HCT116 (cell line): ENCODE measurements at places on chromosomes 4 and X.

DNA sequence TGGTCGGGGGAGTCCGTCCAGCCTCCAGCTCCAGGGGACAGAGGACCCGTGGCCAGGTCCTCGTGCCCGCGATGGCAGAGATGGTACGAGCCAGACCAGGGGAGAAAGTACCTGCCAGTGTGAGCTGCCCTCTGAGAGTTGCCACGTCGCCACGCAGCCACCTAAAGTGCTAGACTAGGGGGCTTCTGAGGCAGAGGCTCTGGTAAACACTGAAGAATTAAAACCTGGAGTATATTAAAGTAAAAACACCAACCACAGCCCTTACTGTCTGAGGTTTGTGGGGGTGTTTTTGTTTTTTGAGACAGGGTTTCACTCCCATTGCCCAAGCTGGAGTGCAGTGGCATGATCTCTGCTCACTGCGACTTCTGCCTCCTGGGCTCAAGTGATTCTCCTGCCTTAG lies 60.1 kb upstream of the SORCS2 start:
- no peak for DNase-seq

DNA sequence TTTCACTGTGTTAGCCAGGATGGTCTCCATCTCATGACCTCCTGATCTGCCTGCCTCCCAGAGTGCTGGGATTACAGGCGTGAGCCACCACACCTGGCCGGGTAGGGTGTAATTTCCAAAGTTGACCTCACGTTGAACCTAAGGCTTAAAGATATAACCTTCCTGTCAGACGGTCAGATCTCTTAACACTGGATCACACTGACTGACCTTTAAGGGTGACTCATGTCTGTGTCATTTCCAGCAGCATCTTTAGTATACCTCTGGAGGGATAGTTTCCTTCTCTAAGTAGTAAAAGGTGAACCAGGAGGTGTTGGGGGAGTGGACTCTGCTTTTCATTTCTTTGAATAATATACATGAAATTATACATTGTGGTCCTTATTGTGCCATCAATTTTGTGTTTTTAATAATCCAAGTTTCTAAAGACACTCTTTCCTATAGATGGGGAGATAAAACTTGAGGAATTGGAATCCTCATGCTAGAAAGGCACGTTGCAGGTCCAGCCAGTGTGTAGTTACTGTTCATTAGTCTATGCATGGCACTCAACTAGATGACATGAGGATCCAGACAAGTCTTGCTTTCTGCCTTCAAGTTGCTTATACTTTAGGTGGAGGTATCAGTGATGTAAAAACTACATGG lies 45.7 kb downstream of the ARHGAP10 start:
- DNase-seq, result peak; percentile 59

- no peak for DNase-seq
These were observed 433.9 kb upstream of the CPEB2 start for GRCh38 chr4:14568351-14568750.

GRCh38 chr4:5954056-5954760 lies 61.3 kb upstream of the CRMP1 start:
- no peak for DNase-seq

DNA sequence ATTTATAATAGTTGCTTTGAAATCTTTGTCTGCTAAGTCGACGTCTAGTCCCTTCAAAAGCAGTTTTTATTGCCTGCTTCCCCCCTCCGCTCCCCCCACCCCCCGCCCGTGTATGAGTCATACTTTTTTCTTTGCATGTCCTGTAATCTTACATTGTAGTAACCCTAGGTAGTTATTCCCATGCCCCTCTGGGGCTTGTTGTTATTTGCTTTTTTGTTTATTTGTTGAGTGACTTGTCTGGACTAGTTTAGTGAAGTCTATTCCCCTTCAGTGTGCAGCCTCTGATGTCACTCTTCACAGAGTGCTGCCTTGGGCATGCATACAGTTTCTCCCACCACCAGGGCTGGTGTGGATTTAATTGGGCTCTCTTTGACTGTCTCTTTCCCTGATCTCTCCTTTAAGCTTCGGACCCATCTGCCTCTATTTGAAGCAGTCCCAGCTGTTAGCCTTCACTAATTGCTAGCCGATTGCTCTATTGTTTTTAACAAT lies 86.2 kb downstream of the PPEF1 start:
- DNase-seq, result no peak

- DNase-seq, result peak; percentile 70
These were observed 844.2 kb downstream of the RAPGEF2 start for GRCh38 chr4:159946983-159947615.

- DNase-seq, result no peak
These were observed 3.9 kb upstream of the PRSS12 start for GRCh38 chr4:118356731-118357130.

GRCh38 chr4:78675325-78675724 lies 100.8 kb upstream of the BMP2K start:
- no peak for DNase-seq

DNA sequence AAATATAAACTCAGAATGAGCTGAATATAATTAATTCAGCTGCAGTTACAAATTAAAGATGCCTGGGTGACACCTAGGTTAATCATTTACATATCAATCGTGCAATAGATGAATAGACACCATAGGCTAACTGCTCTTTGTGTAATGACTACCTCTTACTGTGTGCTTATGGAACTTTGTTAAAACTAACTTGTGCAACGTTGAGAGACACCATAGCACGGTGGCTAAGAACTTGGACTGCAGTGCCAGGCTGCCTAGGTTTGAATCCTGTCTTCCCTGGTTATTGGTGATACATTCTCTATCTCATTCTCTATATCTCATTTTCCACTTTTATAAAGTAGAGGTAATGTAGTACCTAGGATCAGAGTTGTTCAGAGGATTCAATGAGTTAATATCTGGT lies 46.9 kb downstream of the SMAD1 start:
- DNase-seq, result no peak

GRCh38 chrX:38260231-38260630 lies 39.6 kb upstream of the SRPX start:
- peak; percentile 23 for DNase-seq

DNA sequence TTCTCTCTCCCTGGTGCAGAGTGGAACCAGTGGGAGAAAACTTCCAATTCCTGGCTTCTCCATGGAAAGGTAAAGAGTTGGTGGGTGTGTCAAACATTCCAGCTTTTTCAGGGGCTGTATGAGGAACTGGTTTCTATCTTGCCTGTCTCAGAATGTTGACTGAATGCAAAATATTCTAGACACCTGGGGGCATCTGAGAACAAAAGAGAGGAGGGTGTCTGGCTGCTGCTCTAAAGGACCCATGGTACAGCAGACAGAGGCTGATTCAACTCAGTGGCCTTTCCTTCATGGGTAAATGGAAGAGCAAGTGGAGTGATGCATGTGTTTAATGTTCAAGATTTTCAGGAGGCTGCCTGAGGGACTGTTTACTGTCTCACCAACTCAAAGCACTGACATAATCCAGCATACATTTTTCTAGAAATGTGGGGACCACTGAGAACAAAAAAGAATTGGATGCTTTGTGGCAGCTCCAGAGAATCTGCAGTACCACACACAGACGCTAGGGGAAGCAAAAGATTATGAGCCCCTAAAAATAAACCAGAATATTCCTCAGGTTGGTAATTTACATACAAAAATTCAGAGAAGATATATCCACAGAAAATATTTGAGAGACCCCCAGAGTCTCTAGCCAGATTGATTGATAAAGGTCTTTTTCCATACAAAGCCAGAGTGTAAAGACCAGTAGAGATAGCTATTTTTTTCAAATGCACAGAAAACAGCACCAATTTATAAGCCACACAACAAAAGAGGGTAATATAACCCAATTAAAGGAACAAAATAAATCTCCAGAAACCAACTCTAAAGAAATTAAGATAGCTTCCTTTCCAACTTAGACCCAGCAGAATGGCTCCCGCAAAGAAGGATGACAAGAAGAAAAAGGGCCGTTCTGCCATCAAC lies 48.0 kb upstream of the STARD8 start:
- no peak for DNase-seq

DNA sequence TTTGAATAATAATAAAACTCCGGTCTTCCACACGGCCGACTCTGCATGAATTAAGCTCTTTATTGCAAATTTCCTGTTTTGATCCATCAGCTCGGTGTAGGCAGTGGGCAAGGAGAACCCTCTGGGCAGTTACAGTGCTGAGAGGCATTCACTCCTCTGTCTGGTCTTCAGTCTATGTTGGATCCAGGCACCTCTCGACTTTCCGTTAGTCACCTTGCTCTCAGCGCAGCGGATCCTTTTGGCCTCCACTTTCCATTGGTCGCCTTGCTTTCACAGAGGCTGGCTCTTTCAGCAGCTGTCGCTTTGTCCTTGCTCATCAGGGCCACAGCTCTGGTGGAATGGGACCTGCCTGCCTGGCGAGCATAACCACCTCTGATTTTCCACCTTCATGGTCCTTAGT lies 52.9 kb downstream of the TRMT44 start:
- no peak for DNase-seq

GRCh38 chrX:9532349-9532748 lies 67.5 kb downstream of the TBL1X start:
- DNase-seq, result no peak

- peak; percentile 28 for DNase-seq
These were observed 12.8 kb downstream of the MTM1 start for GRCh38 chrX:150581093-150581775.

DNA sequence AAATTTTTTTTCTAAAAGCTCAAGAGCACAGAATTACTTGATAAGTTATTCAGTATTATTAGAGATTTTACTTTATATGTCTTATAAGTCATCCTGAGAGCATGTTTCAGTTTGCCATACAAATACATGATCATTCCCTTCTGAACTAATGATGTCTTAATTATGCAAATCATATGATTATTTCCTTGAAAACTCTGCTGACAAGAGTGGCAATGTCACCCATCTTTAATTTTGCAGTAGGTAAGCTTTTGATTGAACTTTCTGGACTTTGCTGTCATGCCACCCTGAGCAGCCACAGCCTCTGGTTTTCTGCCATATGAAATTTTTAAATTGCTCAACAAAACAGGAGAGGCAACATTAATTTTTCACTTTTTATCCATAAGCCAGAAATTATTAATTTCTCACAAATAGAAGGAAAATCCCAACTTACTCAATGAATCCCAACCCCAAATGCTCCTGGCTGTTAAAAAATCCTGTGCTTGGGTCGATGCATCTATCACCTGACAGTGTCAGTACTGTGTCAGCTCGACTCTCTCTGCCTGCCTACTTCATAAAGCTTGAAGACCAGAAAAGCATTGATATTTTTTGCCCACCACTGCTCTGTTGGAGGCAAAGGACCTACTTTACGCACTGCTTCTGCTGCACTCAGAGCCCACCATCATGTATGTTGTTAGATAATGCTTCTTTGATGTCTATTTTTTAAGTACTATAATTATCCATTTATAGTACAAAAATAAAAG lies 11.6 kb upstream of the HADH start:
- no peak for DNase-seq

DNA sequence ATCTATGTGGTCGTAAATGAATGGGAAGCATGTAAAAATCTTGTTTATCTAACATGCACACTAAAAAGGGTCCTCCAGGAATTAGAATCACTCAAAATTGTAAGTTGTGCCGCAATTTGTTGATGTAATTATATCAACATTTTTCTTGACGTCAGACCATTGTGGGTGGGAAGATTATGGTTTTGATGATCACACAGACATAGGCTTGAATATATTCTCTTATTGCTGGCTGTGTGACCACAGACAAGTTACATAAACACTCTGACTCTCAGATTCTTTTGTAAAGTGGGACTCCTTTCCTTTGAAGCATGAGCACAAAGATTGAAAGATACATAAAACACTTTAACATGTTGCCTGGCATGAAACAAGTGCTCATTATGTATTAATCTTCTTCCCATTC lies 51.5 kb downstream of the IL1RAPL1 start:
- DNase-seq, result peak; percentile 64

DNA sequence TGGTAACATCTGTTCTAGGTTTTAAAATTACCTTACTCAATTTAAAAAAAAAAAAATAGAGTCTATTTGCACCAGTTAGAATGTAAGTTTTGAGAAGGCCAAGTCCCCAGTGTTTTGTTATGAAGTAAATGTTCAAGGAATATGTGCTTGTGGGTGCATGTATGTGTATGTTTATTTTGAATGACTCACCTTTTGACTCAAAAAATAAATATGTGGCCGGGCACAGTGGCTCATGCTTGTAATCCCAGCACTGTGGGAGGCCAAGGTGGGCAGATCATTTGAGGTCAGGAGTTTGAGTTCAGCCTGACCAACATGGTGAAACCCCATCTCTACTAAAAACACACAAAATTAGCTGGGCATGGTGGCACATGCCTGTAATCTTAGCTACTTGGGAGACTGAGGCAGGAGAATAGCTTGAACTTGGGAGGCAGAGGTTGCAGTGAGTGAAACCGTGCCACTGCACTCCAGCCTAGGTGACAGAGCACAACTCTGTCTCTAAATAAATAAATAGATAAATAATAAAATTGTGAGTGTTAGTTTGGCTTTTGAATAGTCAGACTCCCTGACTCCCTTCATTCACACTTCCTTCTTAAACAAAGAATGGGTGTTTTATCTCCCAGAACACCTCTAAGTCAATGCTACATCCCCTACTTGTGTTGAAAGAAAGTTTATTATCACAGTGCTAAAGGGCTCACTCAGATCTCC lies 511.3 kb upstream of the PCDH7 start:
- DNase-seq, result peak; percentile 36

DNA sequence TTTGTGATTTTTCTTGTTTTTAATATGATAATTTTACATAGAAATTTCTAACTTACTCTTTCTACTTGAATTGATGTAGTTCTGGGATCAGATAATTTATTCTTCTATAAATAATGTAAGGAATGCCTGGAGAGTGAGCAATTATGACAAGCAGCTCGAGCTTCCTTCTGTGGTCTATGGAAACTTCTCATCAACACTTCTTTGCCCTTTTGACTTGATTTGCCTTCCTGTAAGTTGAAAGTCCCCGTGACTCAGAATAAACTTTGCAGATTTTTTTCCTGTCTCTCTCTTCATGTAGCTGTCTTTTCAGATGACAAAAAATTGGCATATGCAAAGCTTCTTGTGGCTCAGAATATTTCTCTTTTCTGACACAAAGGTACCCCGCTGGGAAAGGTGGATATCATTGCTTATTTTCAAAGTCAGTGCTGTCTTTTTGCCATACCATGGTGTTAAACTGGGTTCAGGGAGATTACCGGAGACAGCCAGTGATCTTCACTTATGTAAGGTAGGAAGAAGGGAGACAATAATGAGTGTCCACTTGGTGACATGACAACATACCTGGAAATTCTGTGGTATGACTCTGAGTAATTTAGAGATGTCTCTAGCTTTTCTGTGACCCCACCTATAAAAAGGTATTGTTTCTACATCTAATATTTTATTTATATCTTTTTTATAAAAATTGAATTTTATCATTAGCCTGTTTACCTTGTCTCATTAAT lies 278.6 kb upstream of the GNPDA2 start:
- no peak for DNase-seq

DNA sequence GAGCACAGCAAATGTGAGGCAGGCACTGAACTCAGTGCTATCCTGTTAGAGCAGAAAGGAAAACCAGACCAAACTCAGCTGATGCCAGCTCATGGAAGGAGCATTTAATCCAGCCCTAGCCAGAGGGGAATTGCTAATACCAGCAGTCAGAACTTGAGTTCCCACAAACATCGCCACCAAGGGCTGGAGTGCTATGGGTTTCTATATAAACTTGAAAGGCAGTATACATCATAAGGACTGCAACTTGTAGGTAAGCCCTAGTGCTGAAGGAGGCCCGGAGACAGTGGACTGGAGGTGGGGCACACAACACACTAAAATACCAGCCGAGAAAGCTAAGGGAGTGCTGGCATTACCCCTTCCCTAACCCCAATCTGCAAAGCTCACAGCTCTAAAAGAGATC lies 440.2 kb downstream of the PRR32 start:
- DNase-seq, result no peak
